MCF 10A (cell line): ENCODE measurements at places on chromosomes 12 and 14.

DNA sequence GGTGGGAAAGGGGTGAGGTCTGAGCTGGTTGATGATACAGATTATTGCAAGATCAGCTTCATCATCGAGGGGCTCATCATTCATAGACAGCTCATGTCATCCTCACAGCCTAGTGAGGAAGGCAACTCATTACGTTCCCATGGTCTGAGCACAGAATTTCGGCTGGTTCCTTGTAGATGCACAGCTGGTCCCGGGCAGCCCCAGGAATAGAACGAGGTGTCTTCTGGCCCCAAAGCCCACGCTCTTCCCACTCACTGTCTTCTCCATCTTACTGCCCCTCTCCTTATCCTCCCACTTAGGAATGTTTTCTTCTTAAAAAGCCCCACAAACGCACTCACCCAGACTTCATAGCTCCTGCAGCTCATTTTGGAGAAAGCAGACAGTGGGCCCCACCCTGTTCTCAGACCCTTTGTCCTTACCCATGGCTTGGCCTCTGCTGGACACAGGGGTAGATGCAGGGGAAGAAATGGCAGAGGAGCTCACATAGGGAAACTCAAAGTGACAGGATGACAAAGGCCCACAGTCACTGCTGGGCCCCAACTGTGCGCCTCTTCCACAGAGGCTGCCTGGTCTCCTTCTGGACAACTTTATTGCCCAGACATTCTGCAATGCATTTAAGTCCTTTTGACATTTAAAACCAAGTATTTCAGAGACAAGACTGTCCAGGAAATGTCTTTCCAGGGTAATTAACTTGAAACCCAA, 162.2 kb downstream of the ADGRD1 start:
- no peaks in the 10 kb centered on the region for H3K36me3 ChIP-seq
- no peak for DNase-seq

DNA sequence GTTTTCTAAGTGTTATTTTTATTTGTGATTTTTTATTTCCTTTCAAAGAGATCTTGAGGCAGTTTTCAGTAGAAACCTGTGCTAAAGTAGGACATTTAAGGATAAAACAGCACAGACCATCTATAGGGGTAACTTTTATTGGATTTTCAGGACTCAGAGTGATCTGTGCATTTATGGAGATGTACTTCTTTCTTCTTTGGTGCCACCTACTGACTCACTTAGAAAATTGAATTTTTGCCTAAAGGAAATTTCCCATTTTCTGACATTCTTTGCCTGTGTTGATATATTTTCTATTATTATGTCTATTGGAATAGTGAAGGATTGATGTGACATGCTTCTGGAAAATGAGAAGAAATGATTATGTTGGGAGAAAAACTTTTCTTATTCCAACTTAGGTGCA, 113.0 kb downstream of the UNC79 start:
- no peak overlapping the region for H3K4me3 ChIP-seq
- no peaks in the 10 kb centered on the region for H3K4me1 ChIP-seq

DNA sequence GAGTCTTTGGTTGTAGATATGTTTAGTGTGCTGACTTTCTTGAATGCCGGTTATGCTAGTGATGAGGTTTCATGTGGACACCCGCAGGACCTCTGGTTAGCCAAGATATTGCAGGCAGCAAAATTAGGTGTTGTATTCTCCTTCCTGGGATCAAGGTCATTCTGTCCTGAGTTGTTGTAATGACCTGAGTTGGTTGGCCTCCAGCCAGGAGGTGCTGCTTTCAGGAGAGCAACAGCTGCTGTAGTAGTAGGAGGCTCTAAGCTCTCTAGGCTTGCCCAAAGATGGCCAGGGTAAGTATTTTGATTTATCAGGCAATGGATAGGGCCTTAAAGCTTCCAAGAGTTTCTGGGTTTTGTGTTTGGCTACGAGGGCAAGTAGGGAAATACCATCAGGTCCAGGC, 56.0 kb upstream of the BDKRB2 start:
- no peaks in the 10 kb centered on the region for H3K27me3 ChIP-seq
- no peak for DNase-seq
- no peak overlapping the region for H3K27ac ChIP-seq
- H3K4me3 ChIP-seq, result no peak overlapping the region
- H3K4me1 ChIP-seq, result peaks cover 12% of the 10 kb centered on the region
- no peaks in the 10 kb centered on the region for H3K36me3 ChIP-seq

GRCh38 chr12:79725987-79726386, 35.2 kb upstream of the PAWR start:
- DNase-seq, result peak; percentile 75
- no peaks in the 10 kb centered on the region for H3K27me3 ChIP-seq
- no peak overlapping the region for H3K4me3 ChIP-seq

DNA sequence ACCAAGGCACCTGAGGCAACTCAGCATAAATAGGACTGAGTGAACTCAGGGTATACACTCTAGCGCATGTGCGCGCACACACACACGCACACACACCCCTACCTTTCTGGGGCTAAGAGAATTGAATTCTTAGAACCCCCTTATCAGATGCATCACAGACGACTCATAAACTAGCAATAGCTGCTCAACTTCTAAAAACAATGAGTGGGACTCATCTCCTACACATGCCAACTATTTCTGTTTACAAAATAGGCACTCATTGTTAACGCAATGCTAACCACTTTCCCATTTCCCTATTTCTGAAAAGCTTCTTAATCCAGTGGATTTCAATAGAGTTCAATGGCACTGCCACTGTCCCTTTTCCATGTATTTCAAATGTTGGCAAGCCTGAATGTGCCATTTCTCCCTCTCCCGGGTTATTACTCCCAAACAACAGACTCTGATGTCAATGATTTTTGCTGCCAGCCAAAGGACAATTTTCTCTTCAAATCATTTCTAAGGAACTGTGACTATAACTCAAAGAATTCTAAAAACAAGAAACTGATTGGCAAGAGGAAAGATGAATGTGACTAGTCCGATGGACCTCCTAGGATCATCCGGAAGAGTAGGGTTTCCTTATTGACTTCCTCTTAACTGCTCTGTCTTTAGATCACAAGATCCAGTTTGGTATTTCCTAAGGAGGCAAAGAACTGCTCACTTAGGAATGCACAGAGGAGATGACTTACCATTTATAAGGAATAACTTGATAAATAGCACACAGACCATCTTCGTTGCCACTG, 48.8 kb downstream of the SLC38A1 start:
- DNase-seq, result peak; percentile 70
- peaks cover 49% of the 10 kb centered on the region for H3K4me1 ChIP-seq
- no peaks in the 10 kb centered on the region for H3K27me3 ChIP-seq
- no peak overlapping the region for H3K4me3 ChIP-seq

GRCh38 chr14:59507752-59508103, 23.4 kb downstream of the JKAMP start:
- no peak overlapping the region for H3K4me3 ChIP-seq
- peaks cover 13% of the 10 kb centered on the region for H3K36me3 ChIP-seq
- no peaks in the 10 kb centered on the region for H3K27me3 ChIP-seq
